ENCODE measurements at places on chromosomes 2 and 18.

- no peak for DNase-seq
These were observed 966 bp upstream of the RBM43 start for GRCh38 chr2:151262629-151263028.

DNA sequence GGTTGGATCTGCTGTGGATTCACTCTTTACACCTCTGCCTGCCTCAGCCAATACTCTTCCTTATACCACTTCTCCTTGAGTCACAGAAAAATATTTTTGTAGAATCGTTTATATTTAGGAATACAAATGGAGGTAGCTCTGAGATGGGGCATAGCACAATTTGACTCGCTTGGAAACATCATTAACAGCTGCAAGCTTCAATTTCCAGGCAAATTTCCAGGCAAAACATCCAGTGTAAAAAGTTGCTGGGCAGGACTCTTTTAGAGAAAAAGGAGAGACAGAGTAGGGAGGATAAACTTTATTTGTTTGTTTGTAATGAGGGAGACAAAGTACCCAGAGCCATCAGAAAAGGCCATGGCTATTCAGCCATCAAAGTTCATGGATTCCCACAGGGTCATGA, 74.4 kb upstream of the SOX11 start:
- no peak for DNase-seq

GRCh38 chr2:104702031-104702850, 151.7 kb upstream of the POU3F3 start:
- DNase-seq: no peak

DNA sequence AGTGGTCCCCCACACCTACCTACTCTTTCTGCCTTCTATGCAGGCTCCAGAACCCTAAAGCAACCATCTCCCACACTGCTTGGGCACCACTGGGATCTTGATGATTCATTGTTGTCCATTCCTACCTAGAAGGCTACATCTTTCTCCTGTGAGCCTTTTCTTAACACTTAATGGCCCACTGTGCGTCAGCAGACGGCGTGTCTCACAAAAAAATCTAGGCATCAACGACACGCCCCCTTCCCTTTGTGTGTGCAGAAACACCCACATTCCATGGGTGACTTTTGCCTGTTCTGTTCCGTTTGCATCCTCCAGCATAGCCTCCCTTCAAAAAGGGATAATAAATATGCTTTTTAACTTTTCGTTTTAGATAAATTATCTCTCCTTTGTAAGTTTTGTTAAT, 99.7 kb upstream of the CYRIA start:
- no peak for DNase-seq

DNA sequence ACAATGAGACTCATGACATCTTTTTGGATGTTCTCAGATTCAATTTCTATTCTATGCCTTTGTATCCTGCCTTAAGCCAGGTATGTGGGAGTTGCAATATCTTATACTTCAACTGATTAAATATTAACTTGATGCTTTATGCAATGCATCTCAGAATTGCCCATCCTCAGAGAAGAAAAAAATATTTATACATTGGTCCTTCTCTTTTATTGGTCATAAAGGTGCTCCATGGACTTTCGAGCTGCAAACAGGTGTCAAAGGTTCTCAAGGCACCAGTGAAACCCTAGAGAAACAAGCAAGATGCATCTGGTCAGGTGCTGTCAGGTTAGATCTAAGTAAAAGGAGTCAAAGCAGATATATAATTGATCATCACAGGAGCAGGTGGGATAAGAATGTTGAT, 690.5 kb downstream of the PLCL1 start:
- DNase-seq: no peak

- peak; percentile 84 for DNase-seq
These were observed 916 bp upstream of the PDCD1 start for GRCh38 chr2:241859436-241860183.

DNA sequence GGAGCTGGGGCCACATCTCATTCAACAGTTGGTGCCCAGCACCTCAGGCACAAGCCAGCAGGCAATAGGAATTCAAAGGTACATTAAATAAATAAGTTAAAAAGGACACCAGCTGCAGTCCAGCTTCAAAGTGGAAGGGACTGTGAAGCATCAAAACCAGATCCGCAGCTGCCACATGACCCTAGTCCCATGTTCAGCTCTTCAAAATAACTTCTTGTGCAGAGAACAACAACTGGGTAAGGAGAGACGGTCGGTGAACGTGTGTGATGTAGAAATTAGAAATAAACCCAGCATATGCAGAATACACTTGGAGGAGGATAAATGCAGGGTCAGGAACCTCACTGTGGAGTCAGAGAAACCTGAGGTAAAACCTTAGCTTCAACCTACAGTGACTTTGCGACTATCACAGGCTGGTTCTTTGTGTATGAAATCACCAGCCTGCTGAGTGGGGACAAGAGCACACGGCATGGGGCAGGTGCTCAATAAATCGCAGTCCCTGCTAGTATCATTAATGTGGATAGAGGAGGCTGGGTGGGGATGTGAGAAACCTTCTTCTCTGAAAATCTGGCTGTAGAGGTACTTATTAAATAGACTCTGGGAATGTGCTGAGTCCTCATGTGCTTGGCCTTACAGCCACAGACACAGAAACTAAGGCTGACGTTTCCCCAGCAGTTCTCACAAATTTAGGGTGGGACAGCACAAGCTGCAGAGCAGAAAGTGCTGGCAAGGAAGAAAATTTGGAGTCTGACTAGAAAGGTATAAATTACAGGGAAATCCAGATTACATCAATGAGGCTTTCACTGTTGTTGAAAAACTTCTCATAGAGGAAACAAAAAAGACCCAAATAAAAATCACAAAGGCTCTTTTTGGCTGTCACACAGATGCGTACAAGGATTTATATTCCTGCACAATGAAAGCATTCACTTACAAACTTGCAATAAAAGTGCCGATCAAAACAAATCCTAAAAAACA, 20.7 kb downstream of the FBXO15 start:
- DNase-seq: no peak

GRCh38 chr2:128446874-128447537, 128.3 kb upstream of the HS6ST1 start:
- DNase-seq: peak; percentile 24

DNA sequence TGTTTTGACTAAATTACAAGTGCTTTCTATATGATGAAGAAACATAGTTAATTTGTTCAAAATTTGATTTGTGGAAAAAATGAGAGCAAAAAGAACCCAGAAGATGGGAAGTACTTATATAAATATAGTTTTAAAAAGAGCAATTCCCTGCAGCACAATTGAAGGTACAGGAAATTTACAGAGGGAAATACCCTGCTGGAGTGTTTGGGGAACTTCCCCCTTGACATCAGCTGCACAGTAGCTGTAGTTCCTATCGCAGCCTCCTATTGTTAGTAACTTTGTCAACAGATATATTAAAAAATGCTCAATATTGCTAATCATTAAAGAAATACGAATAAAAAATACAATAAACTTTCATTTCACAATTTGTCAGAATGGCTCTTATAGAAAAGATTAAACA, 1118.8 kb upstream of the ZEB2 start:
- DNase-seq: no peak

DNA sequence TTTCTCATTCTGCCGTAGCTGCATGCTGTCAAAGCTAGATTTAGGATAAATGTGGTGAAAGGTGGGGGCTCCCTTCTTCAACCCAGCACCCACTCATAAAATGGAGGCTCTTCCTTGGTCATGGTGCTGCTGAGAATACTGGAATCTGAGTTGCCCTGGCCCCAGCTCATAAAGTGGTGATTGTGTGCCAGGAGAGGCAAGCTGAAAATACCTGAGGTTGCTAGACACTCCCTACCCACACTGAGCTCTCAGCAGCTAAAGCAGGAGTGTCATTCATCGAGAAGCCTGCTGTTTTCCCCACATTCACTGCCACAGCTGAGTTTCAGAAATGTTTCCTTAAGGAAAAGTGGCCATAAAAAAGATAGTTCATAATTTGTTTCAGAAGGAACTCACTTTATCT, 297.1 kb upstream of the RBMS1 start:
- no peak for DNase-seq

GRCh38 chr2:229118336-229118735, 152.8 kb downstream of the PID1 start:
- no peak for DNase-seq

DNA sequence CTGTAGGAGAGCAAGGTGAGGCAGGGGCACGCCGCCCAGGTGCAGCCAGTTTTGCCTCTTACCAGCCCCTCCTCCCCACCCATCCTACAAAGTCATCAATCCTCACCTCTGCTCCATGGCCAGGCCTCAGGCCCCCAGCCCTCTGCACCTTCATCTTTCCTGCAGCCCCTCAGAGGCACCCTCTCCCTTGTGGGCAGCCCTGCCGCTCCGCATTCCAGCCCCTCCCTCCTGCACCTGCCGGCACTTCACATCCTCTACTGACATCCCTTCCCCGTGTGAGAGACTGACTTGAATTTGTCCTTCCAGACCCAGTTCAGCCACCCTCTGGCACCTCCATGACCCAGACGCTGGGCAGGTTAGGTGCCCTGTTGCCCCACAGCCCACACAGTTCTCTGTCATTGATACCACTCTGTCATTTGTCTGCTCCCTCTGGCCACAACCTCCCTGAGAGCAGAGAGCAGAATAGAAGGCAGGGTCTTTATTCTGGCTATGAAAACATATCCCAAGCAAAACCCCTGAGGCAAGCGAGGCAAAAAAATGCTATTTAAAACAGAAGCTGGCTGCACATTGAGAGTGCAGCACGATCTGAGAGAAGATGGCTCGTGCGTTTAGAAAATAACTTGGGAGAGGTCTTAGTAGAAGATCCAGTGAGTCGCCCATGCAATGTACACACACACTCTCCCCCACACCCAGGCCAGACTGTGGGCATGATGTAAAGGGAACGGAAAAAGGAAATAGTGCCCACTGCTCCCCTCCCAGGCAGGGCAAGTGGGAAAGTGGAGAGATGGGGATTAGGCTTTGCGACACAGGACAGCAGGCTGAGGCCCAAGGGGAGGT, 25.9 kb downstream of the SDC1 start:
- DNase-seq: no peak

Data from GM23248 (cell line).